ENCODE measurements at places on chromosomes 4 and X. TPM values are rescaled to one million over a fixed set of nuclear protein-coding genes. Genes with fewer than 3 reads are reported as not detected.

The IL15 gene
- 6.5 TPM for total RNA-seq

The CETN2 gene
- 54.7 TPM for total RNA-seq

The ETDB gene
- not detected for total RNA-seq

The TMPRSS11F gene
- total RNA-seq, result not detected

The CHRDL1 gene
- 0.99 TPM for total RNA-seq

The SEPSECS gene
- total RNA-seq, result 13.1 TPM

The TRAM1L1 gene
- 4.2 TPM for total RNA-seq

The AMBN gene
- not detected for total RNA-seq

The AREG gene
- 0.29 TPM for total RNA-seq

The PHEX gene
- 2.8 TPM for total RNA-seq

The HS6ST2 gene
- total RNA-seq, result under 0.01 TPM

The IBSP gene
- not detected for total RNA-seq

The OCRL gene
- total RNA-seq, result 19.8 TPM

The HAND2 gene
- 0.58 TPM for total RNA-seq

The FGF2 gene
- 30.8 TPM for total RNA-seq

The ODAPH gene
- not detected for total RNA-seq

The LUZP4 gene
- total RNA-seq, result not detected

The HPSE gene
- 1.6 TPM for total RNA-seq

The MSX1 gene
- total RNA-seq, result 14.4 TPM

The RAB28 gene
- 10.6 TPM for total RNA-seq

The MAGED4B gene
- 44.5 TPM for total RNA-seq

The HELT gene
- not detected for total RNA-seq

The BRS3 gene
- not detected for total RNA-seq

The GSX2 gene
- total RNA-seq, result not detected

The COL25A1 gene
- total RNA-seq, result 0.17 TPM

The SMIM10L2A gene
- total RNA-seq, result 1.2 TPM

The NLGN4X gene
- under 0.01 TPM for total RNA-seq

The BMPR1B gene
- 1.6 TPM for total RNA-seq

The SERTM2 gene
- total RNA-seq, result under 0.01 TPM

The DCAF8L2 gene
- total RNA-seq, result under 0.01 TPM

The ZNF330 gene
- total RNA-seq, result 34.4 TPM

The GAB3 gene
- total RNA-seq, result 7.3 TPM

The GRID2 gene
- not detected for total RNA-seq

The TMEM156 gene
- total RNA-seq, result not detected

The CFI gene
- 8.3 TPM for total RNA-seq

The NEK1 gene
- 10.4 TPM for total RNA-seq

The CCNB3 gene
- total RNA-seq, result 0.17 TPM

The TRPC3 gene
- total RNA-seq, result 0.44 TPM

The GAGE12H gene
- total RNA-seq, result not detected

The XG gene
- 13.4 TPM for total RNA-seq

The CSAG3 gene
- not detected for total RNA-seq

The PRDM8 gene
- total RNA-seq, result 9.0 TPM

The PWWP3B gene
- 0.17 TPM for total RNA-seq

The TSPAN7 gene
- not detected for total RNA-seq

The MAGEA3 gene
- total RNA-seq, result not detected

The SPARCL1 gene
- 1.2 TPM for total RNA-seq

The GLRA3 gene
- total RNA-seq, result not detected

The RASSF6 gene
- total RNA-seq, result under 0.01 TPM

The MGAT4D gene
- total RNA-seq, result under 0.01 TPM

The FAM53A gene
- 2.3 TPM for total RNA-seq

The NR0B1 gene
- total RNA-seq, result 4.1 TPM
